ENCODE measurements at places on chromosomes 12 and 14.

- no peak for DNase-seq
Measured at GRCh38 chr12:42756841-42757623, 167.5 kb upstream of the PRICKLE1 start.

DNA sequence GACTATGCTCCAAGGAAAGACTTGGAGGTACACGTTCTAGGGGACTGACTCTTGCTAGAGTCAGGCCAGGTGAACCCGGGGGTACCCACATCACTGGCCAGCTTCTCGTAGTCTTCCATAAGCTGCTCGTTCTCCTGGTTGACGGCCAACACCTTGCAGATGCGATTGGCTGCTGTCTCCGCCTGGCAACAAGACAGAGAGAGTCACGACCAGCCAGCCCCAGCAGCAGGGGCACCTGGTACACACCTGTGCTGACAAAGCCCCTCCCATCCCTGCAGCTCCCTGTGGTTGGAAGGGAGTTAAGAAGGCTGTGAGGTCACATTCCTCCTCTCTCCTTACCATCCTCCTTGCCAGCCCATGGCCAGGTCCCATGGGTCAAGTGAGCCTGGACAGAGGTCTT is 85.5 kb downstream of the ACTN1 start:
- DNase-seq, result no peak

- no peak for DNase-seq
Measured at GRCh38 chr12:101566318-101566717, 28.5 kb upstream of the MYBPC1 start.

GRCh38 chr12:97767347-97767746 is 304.7 kb downstream of the RMST start:
- DNase-seq, result no peak

DNA sequence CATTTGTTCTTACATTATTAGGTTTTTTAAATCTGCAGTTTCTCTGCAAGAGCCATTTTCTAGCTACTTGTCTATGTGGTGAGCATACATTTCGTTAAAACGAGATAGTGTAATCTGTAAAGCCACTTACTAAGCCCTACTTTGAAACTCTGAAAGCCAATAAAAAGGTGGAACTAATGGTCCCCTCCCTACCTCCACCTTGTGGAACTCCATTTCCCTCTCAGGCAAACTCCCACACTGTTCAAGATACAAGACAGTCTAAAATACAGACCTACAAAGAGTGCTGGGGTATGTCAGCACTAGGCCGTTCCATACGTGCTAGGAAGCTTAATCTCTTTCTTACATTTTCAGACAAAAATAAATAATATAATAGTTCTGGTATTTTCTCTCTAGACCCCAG is 74.1 kb downstream of the DUSP6 start:
- DNase-seq, result no peak

Measured in Panc1 (cell line).